ENCODE measurements at places on chromosomes 7 and 10. TPM values are rescaled to one million over a fixed set of nuclear protein-coding genes. Genes with fewer than 3 reads are reported as not detected.

DNA sequence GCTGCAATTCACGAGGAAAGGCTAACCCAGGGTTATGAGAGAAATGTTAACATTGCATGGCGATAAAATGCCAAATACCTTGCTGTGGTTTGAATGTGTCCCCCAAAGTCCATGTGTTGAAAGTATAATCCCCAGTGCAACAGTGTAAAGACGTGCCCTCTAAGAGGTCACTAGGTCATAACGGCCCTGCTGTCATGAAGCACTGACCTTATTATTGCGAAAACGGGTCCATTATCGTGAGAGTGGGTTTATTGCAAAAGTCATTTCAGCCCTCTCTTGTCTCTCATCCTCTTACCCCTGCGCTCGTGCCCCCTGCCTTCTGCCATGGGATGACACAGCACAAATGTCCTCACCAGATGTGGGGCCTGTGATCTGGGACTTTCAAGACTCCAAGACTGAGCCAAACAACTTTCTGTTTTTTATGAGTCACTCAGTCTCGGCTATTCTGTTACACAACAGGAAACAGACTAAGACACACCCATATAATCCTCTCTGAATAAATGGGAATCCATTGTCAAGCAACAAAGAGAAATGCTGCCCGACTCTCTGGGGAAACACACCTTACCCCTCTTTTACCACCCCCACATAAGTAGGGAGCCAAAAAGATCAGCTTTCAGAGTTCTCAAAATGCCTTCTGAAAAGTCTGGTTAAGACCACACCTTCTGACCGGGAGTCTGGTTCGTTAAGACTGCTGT lies 73.1 kb upstream of the UCN3 start:
- DNase-seq = peak; percentile 48

GRCh38 chr10:5897504-5897903 lies 7.5 kb downstream of the FBH1 start:
- no peak for DNase-seq

DNA sequence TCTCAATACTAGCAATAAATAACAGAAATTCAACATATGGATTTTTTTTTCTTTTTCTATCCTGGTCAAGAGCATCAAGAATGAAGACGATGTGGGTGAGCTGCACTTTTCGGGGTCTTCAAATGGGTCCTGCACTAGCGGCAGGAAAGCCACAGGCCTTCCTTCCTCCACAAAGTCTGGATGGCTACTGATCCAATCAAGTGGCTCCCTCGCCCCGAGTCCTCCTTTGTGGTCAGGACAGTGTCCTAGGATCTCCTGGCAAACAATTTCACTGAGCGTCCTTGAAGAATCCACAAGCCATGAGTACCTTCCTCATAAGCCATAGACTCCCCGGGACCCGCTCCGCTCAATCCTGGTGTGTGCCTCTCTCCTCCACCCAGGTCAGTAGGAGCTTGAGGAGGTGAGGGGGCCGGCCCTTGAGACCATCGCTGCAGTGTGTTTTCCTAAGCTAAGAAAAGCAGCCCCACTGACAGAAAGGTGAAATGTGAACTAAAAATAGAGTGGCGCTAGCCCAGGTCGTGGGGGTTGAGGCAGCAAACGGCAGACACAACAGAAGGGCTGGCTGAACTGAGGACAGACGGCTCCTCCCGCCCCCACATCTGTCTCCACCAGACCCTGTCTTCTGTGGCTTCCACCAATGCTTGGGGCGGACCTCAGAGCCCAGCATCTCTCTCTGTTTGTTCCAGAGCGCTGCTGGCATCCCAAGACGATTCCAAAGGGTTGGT lies 202.3 kb downstream of the HERPUD2 start:
- no peak for DNase-seq

- DNase-seq = no peak
Measured at GRCh38 chr7:39622609-39623008, 763 bp upstream of the RALA start.

GRCh38 chr10:48932831-48933664 lies 6.6 kb downstream of the LRRC18 start:
- DNase-seq = no peak

DNA sequence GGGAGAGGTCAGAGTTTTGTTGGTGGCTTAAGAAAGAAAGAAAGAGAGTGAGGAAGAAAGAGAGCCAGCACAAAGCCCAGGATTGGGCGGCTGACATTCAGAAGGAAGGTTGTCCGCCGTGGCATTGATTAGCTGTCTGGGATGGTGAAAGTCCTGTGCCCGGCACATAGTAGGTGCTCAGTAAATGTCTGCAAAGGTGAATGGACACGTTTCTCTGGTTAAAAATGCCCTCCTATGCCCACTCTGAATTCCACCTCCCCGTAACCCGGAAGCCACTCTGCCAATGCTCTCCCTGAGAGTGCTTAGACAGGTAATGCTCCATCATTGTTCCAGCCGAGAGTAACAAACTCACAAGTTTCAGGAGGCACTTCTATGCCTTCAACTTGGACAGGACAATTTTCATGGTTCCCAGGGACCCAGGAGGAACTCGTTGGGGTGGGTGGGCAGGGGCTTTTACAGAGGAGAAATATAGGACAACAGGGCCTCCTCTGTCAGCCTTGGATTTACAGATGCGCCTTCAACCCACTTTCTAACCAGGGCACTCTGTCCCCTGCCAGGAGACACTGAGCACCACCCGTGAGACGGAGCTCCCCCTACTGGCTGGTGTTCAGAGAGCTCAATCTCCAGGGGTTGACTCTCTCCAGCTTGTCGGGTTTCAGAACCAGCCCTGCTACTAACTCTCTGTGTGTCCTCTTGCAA lies 411.5 kb upstream of the ZMIZ1 start:
- peak; percentile 36 for DNase-seq

KCND2 gene
- not detected for total RNA-seq

IFIT1 gene
- 3.0 TPM for total RNA-seq

Measured in T-cell (primary cell).